ENCODE measurements at places on chromosomes 1 and 21.

DNA sequence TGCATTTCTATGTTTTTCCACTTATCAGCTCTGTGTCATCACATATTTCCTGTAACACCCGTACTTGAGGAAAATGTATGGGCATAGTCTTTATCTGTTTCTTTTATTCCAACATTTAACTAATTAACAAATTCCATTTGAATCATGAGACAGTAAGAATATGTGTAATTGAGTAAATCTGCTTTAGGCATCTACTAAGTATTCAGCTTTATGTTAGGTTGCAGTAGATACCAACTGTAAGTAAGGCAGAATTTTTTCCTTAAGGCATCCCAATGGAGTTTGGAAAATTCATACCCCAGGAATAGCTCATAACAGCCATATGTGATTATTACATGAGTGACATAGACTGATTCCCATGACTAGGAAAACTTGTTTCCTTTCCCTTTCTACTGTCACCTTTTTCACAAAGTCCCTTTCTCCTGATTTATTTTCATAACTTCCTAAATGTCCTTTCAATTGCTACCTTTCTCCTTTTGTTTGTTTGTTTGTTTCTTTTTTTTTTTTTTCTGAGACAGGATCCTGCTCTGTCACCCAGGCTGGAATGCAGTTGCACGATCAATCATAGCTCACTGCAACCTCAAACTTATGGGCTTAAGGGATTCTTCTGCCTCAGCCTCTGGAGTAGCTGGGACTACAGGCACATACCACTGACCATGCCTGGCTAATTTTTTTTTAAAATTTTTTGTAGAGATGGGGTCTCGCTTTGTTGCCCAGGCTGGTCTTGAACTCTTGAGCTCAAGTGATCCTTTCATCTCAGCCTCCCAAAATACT, 59.8 kb upstream of the CACYBP start:
- DNase-seq, result no peak

DNA sequence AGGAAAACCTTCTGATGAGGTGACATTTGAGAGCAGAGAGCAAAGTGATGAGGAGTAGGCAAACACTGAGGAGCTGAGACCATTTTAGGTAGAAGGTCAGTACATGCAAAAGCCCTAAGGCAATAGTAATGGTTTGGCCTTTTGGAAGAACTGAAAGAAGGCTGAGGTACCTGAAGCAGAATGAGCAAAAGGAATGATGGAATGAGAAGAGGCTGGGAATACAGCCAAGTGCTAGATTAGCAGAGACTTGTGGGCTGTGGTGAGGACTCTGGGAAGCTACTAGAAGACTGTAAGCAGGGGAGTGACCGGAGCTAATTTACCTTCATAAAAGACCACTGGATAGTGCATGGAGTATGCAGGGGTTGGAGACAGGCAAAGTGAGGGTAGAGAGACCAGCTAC, 77.9 kb downstream of the GFI1 start:
- DNase-seq, result no peak

GRCh38 chr1:1004780-1005697, 5.1 kb upstream of the HES4 start:
- DNase-seq, result no peak

DNA sequence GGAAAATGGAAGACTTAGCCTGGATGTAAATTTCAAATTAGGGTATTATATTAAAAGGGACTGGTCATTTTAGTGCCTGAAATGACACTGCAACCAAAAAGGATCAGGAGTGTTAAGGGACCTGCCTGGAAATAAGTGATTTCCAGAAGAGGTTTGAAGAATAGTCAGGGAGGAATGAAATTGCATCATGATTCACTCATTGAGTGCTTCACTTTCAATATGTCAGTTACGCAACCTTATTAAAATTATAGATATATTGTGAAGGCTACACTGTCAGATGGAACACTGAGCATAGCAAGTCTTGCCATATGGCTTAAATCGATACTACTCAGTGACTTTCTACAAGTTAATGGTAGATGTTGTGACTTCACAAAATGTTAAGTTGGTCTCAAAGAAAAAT, 275.2 kb upstream of the DPYD start:
- no peak for DNase-seq

DNA sequence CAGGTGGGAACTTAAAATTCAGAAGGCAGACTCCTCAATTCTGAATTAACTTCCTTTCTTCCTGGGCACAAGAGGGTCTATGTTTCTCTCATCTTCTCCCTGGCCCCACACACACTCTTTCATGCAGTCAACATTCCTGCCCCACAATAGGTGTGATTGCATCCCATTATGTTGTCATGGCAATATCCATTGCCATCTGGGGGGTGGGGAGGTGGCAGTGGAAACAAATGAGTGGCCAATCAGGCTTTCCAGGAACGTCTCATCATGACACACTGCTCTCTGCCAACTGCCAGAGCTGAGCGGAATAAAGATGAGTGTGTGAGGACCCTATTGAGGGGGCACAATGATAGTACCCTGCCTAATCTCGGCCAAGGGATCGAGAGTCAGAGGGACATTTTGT, 80.4 kb downstream of the KCND3 start:
- DNase-seq, result no peak

- no peak for DNase-seq
Observed at GRCh38 chr1:83086346-83086745, 912.6 kb downstream of the TTLL7 start.

GRCh38 chr21:45060089-45060488, 14.3 kb upstream of the ADARB1 start:
- no peak for DNase-seq

DNA sequence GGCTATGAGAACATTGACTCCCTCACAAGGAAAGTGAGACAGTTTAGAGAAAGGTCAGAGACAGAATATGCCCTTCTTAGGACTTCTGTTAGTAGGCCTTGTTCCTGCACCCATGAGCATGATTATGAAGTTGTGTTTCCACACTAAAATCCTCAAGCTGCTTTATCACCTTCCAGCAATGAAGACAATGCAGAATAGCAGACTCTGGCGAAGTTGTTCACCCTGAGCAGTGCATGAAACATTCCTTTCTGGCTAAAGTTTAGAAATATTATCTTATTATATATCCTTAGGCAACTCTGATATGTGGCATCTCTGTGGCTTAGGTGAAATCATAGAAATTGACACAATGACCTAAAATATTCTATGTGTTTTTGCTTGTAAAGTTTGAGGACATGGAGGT, 13.9 kb upstream of the OR2G2 start:
- DNase-seq, result no peak

DNA sequence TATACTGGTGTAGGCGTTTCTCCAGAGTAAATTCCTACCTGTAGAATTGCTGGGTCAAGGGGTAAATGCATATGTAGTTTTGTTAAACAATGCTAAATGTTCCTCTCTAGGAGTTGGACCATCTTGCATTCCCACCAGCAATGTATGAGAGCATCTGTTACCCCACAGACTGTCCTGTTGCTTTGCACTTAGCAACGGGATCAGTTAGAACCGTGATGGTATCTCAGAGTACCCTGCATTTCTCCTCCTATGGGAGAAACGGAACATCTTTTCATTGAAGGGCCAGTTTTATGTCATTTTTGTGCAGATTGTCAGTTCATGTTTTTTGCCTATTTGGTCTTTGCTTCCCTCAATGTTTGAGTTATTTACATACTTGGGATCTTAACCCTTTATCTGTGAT, 18.0 kb upstream of the RIPPLY3 start:
- DNase-seq, result no peak

- DNase-seq, result no peak
Observed at GRCh38 chr1:32676945-32677344, 25.6 kb downstream of the SYNC start.

GRCh38 chr1:165753934-165754333, 14.7 kb downstream of the TMCO1 start:
- no peak for DNase-seq

GRCh38 chr1:228009828-228010775, 3.3 kb downstream of the WNT3A start:
- DNase-seq, result no peak

DNA sequence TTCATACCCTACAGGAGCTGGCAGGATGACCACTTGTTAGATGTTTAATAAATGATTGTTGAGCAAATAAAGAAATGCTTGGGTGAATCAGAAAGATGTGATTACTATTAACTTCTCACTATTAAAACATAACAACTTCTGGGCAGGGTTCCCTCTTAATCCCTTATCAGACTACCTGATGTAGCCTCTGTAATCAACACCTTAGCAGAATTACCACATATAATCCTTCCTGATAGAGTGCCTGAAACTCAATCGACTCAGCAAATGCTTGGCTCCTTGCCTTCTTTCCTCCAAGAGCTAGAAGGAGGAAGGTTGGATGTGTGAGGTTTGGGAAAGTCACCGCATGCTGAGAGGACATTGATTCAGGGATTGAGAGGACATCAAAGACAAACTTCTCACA, 34.8 kb upstream of the DSCAM start:
- DNase-seq, result no peak

DNA sequence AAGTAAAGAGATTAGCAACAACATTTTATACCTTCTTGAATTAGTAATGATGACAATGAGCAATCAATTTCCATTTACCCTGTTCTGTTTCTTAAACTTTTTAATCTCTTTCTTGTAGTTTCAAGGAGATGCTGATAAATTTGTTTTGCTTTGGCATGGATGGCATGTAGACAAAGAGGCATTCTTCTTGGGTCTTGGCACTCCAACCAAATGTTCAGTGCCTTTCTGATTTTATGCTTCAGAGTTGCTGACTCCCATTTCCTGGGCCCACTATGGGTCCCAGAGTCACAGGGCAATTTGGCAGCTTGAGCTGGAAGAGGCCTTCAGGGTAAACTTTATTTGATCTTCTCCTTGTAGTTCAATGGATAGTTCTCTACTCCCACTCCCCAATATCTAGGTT, 42.1 kb upstream of the OSBPL9 start:
- DNase-seq, result no peak

GRCh38 chr1:20354610-20355009, 63.9 kb downstream of the VWA5B1 start:
- DNase-seq, result no peak

DNA sequence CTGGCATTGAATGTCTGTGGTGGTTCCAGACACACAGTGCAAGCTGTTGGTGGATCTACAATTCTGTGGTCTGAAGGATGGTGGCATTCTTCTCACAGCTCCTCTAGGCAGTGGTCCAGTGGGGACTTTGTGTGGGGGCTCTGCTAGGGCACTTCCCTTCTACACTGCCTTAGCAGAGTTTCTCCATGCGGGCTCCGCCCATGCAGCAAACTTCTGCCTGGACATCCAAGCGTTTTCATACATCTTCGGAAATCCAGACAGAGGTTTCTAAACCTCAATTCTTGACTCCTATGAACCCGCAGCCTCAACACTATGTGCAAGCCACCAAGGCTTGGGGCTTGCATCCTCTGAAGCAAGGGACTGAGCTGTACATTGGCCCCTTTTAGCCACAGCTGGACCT, 43.0 kb downstream of the RGS18 start:
- no peak for DNase-seq

- DNase-seq, result no peak
Observed at GRCh38 chr21:15138490-15138889, 73.7 kb upstream of the NRIP1 start.
